ENCODE measurements at places on chromosomes 7 and 10.

- DNase-seq = no peak
These were observed 206.5 kb downstream of the USP6NL start for GRCh38 chr10:11404901-11405300.

GRCh38 chr10:66886848-66887247, 39.0 kb upstream of the LRRTM3 start:
- DNase-seq = no peak

GRCh38 chr7:136131304-136131630, 154.1 kb upstream of the MTPN start:
- DNase-seq = no peak

GRCh38 chr7:156823435-156823834, 69.5 kb downstream of the LMBR1 start:
- DNase-seq = no peak

DNA sequence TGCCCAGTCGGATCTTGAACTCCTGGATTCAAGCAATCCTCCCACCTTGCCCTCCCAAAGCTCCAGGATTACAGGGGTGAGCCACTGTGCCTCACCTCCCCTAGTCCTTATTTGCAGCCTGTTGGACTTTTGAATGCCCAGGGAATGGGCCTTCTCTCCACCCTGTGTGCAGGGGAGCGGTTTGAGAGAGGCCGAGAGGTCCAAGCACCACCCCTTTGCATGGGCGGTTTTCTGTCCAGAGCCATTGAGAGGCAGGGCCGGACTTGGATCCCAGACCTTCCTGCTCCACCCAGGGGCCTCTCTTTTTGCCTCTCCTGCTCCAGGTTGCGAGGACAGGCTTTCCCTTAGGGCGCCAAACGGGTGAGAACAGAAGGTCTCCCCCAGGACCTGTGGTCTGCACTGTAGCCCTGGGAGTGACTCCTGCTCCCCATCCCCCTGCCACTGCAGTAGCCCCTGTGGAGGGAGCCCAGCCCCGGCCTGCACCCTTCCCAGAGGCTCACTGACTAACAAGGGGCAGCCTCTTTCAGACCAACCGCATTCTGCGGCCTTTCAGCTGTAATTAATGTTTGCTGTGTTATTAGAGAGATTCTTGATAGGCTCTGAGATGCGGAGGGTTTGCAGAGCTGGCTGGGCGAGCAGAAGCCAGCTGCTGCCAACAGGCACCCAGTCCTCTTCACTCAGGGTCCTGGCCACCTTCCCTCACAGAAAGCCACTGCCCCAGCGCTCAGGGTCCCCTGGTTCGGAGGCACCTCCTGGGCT, 57.9 kb downstream of the ELFN1 start:
- DNase-seq = no peak

DNA sequence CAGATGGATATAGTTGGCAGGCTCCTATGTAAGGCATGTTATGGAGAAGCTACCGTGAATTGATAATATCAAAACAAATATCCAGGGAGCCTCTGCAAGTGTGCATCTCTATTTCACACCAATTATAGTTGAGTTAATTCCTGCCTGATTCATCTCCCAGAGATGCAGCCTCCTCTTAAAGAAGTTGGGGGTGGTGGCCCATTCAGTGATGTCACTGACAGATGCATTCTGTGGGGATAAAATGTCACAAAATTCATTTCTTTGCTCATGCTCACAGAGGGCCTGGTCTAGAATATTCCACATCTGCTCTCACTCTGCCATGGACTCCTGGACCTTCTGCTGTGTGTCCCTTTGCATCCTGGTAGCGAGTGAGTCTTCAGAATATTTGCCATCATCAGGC, 189.1 kb upstream of the PRSS1 start:
- no peak for DNase-seq

Data from stimulated activated CD4-positive, alpha-beta T cell treated with anti-CD3 and anti-CD28 coated beads, TNF-alpha, amount 100 ng/mL, for 48 hours (primary cell).